Pons (tissue), 1 donor: ENCODE measurements at places on chromosomes 7 and 10.

- peak; percentile 37 for DNase-seq
Observed at GRCh38 chr10:63133821-63134557, 861 bp downstream of the NRBF2 start.

DNA sequence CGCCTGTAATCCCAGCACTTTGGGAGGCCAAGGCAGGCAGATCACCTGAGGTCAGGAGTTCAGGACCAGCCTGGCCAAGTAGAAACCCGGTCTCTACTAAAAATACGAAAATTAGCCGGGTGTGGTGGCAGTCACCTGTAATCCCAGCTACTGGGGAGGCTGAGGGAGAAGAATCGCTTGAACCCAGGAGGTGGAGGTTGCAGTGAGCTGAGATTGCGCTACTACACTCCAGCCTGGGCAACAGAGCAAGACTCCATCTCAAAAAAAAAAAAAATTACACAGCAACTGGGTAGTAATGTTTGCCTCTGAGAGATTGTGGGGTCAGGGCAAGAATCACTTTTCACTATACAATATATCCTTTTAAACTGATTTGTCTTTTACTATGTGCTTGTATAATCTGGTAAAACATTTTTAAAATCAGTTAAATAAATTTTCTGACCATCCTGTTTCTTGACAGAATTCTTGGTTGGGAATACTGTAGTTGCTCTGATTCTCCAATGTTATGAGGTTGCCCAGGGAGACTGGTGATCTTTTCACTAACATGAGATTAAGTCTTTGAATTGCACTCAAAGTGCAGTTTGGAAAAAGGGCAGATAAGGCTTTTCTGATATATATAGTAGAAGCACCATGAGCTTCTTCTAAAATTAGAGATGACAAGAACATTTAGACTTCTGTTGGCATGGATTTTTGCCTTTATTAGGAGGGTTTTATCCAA, 1.5 kb downstream of the ENTPD7 start:
- DNase-seq: no peak

GRCh38 chr10:16195178-16195769, 241.5 kb upstream of the PTER start:
- DNase-seq: no peak

- no peak for DNase-seq
Observed at GRCh38 chr10:125936331-125936730, 40.0 kb downstream of the FANK1 start.

DNA sequence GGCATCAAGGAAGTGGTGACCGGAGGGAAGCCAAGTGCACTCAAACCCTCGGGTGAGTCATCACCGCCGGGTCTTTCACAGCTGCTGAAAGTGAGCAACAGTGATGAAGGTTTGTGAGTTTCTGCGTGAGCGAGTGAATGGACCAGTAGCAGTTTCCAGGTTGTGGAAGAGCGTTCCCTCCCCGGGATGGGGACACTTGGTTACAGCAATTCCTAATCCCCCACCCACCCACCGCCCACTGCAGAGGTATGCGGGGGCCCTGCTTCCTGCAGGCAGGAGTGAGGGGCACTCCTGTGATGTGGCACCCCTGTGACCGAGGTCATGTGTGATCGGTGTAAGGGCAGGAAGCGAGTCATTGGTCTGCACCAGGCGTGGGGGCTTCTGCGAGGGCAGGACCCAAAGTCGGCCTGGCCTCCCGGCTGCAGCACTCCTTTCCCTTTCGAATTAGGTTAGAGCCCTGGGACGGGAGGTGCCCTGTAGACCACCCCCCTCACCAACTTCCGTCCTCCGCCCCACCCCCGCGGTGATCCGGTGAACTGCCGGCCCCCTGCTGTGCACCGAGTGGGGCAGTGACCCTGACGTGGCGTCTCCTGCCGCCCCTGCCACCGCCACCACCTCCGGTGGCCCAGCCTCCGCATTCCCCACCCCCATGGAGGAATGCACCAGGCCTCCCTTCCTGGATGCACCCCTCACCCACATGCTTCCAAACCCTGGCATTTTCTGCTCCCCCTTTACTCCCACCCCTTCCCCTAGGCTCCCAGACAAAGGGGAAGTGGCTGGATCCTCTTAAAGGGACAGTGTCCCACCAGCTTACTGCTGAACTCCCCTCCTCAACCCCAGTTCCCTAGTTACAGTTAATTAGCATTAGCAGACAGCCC, 10.9 kb downstream of the LIMK1 start:
- peak; percentile 41 for DNase-seq

- no peak for DNase-seq
Observed at GRCh38 chr10:119917777-119918176, 25.2 kb downstream of the SEC23IP start.

- no peak for DNase-seq
Observed at GRCh38 chr7:44394636-44395035, 69.2 kb upstream of the CAMK2B start.

DNA sequence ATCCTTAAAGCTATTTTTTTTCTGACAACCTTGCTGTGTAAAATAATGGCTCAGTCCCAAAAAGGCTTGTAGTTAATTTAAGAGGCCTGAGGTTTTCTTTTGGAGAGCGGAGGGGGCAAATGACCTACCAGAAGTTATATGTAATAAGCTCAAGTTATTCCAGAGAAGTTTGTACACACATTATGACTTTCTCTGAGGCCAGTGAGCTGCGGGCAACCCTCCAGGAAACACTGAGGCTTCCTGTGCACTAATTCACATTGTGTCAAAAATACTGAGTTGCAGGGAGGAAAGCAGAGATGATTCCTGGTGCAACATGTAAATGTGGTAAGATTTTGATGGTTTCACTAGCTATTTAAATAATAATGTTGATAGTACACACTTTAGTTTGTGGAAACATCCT, 188.6 kb downstream of the DIP2C start:
- no peak for DNase-seq

- peak; percentile 65 for DNase-seq
Observed at GRCh38 chr7:25656581-25657026, 428.3 kb upstream of the NPVF start.

DNA sequence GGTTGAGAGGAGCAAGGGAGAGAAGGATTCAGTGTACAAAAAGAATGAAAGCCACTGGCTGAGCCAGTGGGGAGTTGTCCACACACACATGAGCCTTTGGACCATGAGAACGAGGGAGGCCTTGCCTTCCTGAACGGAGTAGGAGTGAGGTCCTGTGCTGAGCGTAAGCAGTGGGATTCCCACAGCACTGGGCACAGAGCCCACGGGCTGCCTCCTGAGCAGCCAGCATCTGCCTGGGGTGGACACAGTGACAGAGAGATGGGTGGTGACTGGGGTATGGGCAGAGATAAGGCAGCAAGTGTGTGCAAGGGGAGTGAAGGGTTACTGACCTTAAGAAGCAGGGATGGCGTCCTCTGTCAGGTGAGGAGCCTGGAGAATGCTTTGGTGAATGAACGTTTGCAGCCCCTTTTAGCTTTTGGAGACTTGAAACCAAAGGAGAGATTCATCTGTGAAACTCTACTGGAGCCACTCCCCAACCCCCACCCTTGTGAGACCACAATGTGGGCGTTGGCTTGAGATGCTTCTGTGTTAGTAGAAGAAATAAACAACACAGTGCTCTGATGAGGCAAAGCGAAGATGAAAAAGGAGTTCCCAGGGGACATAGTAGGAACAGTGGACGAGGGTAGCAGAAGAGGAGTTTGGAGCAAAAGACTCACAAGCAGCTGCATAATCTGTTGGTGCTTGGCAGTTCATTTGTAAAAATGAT, 56.5 kb downstream of the FIGNL1 start:
- DNase-seq: no peak

GRCh38 chr10:101014966-101015581, 15.5 kb downstream of the LZTS2 start:
- no peak for DNase-seq

DNA sequence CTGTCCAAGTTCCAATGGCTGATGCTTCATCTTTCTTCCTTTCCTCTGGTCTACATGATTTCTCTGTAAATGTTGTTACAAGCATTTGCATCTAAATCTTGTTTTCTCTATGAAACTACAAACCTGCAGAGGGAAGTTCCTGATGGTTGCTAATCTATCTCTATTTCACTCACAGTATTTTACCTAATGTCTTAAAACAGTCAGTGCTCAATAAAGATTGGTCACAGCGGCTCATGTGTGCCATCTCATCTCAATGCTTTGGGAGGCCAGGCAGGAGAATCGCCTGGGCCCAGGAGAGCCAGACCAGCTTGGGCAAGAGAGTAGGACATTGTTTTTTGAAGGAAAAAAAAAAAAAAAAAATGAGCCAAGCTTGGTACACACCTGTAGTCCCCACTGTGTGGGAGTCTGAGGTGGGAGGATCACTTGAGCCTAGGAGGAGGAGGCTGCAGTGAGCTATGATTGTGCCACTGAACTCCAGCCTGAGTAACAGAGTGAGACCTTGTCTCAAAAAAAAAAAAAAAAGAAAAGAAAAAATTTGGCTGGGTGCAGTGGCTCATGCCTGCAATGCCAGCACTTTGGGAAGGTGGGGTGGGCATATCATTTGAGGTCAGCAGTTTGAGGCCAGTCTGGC, 71.3 kb upstream of the ARMC3 start:
- DNase-seq: no peak

GRCh38 chr7:141663081-141663849, 38.7 kb downstream of the DENND11 start:
- no peak for DNase-seq

DNA sequence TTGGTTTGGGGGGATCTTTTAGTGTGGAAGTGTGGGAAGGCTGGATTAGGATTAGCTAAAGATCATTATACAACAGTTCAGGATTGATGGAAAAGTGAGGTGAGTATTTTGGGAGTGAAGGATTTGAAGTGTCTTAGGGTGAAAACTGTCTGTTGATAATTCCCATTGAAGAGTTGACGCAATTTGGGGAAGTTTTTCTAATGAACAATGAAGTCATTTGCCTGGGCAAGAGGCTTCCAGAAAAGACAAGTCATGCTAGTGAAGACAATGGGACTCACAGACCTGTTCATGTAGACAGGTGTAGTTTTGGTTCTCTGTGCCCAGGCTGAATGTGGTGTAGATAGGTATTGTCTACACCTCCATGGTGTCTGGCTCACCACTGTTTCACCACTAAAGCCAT, 194.3 kb upstream of the GPR26 start:
- no peak for DNase-seq

DNA sequence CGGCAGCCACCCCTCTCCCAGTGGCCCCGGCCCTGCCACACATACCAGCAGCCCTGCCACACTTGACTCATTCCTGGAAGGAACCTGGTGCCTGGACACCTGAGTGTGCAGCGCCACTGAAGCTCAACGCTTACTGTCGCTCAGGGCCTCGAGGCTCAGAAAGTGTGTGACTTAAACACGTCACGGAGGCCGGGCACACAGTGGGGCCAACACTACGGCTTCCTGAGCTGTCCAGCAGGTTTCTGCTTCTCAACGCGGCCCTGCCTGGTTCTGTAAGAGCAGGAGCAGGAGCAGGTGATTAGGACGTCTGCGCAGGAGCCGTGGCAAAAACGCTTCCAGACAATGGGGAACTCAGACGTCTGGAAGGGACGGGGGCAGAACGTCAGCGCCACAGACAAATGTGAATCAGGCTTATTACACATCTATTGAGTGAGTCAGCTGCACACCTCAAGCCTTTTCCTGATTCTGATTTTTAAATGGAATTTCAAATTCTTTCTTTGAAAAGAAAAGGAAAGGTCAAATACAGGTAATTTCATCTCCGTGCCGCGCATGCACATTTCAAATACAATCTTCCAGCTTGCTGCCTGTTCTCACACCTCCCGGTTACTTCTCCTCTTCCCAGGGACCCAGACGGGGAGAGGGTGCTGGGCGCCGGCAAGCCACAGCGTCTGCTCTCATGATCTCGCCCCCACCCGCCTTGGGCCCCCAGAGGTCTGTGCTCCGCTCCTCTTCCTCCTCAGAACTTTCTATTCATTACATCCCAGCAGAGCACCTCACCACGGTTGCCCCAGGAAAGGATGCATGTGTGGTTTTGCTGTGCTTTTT, 66.6 kb downstream of the ADARB2 start:
- no peak for DNase-seq
